ENCODE measurements at places on chromosomes 7 and 10. TPM values are rescaled to one million over a fixed set of nuclear protein-coding genes. Genes with fewer than 3 reads are reported as not detected.
A peak's percentile ranks its signal among the peaks of the same experiment; 100 is the strongest.

GRCh38 chr7:90824386-90825307 is 228.5 kb downstream of the CDK14 start:
- DNase-seq, result no peak

GRCh38 chr10:63374991-63375390 is 90.8 kb downstream of the JMJD1C start:
- DNase-seq, result no peak

DNA sequence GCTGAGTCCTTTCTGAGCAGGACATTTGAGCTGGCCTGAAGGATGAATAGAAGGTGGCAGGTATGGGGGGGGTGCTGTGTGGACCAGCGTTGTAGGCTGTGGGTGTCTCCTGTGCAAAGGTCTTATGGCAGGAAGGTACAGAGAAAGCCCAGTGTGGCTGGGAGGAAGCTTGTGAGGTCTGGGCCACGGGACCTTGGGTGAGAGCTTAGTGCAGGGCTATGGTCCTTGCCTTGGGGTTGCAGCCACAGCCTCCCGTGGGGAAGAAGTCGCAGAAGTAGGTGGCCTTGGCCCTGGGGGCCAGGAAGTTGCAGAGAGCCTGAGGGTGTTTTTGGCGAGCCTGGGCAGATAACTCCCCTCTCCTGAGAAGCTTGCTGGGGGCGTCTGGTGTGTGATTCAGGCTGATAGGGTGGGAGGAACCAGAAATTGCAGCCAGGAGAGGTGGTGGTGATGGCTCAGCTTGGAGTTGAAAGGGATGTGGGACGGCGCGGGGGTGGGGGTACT is 172.0 kb upstream of the TNRC18 start:
- DNase-seq, result no peak

DNA sequence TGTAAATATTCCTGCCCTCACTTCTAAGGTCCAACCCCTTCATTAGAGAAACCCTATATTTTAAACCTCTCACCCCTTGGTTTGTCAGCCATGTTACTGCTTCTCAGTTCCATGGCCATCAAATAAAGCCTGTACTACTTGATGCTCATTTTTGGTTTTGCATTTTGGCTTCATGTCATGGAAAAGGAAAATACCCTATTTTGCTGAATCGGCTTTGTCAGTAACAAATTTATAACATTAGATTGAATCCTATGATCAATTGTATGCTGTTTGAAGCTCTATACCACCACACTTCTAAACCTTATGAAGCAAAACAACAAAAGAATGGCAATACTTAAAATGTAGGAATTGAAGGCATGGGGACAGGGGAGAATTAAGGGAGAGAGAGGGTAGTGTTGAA is 333.1 kb downstream of the ETV1 start:
- DNase-seq, result no peak

- peak; percentile 66 for DNase-seq
Measured at GRCh38 chr7:22726907-22727713, at the start of gene IL6. TSS of gene IL6 (plus strand) at chr7:22727200. CDS start at chr7:22727263, 63 bp downstream.

DNA sequence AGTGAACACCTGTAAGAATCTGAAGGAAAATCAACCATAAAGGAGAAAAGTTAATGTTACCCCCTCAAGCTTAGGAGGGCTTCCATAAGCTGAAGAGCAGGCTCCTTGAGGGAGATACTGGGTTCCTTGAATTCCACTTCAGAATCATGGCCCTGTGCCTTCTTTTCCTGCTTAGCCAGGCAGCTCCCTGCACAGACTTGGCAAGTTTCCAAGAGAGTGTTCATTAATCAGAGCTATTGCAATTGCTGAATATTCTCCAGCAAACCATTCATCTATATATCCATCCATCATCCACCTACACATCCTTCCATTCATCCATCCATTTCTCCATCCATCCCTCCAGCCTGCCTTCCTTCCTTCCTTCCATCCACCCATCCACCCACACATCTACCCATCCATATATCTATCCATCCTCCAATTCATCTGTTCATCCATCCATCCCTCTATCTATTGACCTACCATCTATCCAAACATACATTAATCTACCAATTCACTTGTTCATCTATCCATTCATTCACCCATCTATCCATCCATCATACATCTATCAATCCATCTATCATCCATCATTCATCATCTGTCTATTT is 574.4 kb downstream of the PTPRN2 start:
- no peak for DNase-seq

- DNase-seq, result no peak
Measured at GRCh38 chr10:3484306-3485056, 300.5 kb downstream of the KLF6 start.

The CNPY1 gene
- 0.47 TPM for total RNA-seq

The LCOR gene
- total RNA-seq, result 40.0 TPM

The HOXA11 gene
- total RNA-seq, result 0.25 TPM

The PRKG1 gene
- 12.5 TPM for total RNA-seq

The GLUD1 gene
- total RNA-seq, result 64.4 TPM

The OR9A4 gene
- 0.25 TPM for total RNA-seq

The CPA5 gene
- 11.5 TPM for total RNA-seq
